Endothelial cell of umbilical vein (primary cell): ENCODE measurements at places on chromosomes 2 and 18. TPM values are rescaled to one million over a fixed set of nuclear protein-coding genes. Genes with fewer than 3 reads are reported as not detected.

Gene DOK6
- polyA plus RNA-seq: under 0.01 TPM in 1 of 2 replicates, not detected in the other

GRCh38 chr2:30266051-30266621 lies 34.8 kb downstream of the LBH start:
- DNase-seq: no peak

GRCh38 chr2:240511351-240512108 lies 46.3 kb downstream of the ANKMY1 start:
- no peak for DNase-seq

DNA sequence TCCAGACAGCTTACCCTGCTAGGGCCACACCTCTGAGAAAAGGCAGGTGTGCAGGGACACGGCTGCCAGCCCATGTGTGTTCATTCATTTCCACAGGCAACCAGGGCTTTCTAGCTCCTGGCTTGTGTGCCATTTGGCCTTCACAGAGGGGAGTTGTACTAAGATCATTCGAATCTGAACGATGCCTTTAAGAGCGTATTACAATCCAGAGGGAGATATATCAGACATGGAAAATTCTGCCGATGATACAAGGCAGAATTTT lies 64.2 kb upstream of the OTOF start:
- DNase-seq: no peak

DNA sequence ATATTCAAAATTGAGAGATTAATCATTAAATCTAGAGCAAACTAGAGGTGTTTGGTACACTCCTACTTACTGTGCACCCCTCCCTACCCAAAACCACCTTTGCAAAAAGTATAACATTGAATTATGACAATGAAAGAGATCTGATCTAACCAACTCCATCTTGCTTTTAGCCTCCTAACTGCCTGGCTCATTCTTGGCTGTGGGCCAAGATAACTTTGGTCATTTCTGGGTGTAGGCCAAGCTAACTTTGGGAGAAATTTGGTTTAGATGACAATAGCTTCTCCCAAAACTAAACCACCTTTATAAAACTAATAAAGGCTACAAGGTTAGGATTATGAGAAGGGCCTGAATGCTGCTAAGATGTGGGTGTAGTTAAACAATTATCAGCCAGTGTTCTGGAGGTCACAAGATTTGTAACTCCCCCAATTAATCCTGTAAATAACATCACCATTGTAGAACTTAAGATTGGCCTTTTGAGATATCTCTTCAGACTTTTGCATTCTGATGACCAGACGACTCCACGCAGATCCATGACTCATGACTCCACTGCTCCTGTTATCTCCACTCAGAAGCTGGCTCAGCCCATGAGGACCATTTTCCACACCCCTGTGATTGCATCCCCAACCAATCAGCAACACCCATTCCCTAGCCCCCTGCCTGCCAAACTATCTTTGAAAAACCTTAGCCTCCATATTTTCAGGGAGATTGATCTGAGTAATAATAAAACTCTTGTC lies 160.2 kb downstream of the FBXO15 start:
- no peak for DNase-seq

DNA sequence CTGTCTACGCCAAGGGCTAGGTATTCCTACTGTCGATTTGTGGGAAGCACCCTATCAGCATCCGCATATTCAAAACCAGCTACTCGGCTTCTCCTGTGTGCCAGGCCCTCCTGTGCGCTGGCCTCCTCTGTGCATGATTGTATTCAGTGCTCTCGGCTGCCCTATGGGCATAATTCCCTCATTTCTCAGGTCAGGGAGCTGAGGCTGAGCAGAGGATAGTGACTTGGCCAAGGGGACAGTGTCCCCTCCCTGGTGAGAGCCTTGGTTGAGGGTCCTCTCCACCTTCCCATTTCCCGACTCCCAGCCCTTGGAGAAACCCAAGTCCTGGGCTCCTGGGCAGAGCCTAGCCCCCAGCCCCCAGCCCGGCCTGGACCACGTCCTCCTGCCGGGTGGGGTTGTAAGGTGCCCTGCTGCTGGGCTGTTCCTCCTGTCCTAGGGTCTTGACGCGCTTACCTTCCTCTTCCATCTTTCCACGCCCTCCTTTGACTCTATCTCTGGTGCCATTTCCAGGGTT lies 6.3 kb upstream of the HS6ST1 start:
- no peak for DNase-seq
